Naive thymus-derived CD8-positive, alpha-beta T cell (primary cell): ENCODE measurements at places on chromosomes 7 and 10. TPM values are rescaled to one million over a fixed set of nuclear protein-coding genes. Genes with fewer than 3 reads are reported as not detected.

Gene ANKRD61
- 0.36 TPM for polyA plus RNA-seq

Gene SPDYE18
- polyA plus RNA-seq: not detected

Gene CPVL
- 1.1 TPM for polyA plus RNA-seq

Gene CNNM1
- polyA plus RNA-seq: 0.13 TPM

Gene AKR1C2
- polyA plus RNA-seq: not detected

Gene OR2A7
- polyA plus RNA-seq: 0.74 TPM

Gene RAMP3
- not detected for polyA plus RNA-seq

Gene SCIN
- polyA plus RNA-seq: not detected

Gene LRIT1
- not detected for polyA plus RNA-seq

Gene BAIAP2L1
- polyA plus RNA-seq: 0.85 TPM

Gene POM121L12
- not detected for polyA plus RNA-seq

Gene PTF1A
- polyA plus RNA-seq: not detected

Gene TMEM130
- not detected for polyA plus RNA-seq

Gene CDHR1
- 0.24 TPM for polyA plus RNA-seq

Gene SLC13A1
- polyA plus RNA-seq: not detected

Gene CREM
- 20.4 TPM for polyA plus RNA-seq

Gene KCNIP2
- not detected for polyA plus RNA-seq

Gene ENKUR
- not detected for polyA plus RNA-seq

Gene FANK1
- polyA plus RNA-seq: not detected

Gene PDE6C
- polyA plus RNA-seq: not detected

Gene ADCYAP1R1
- polyA plus RNA-seq: not detected

Gene RASA4B
- polyA plus RNA-seq: 7.8 TPM

Gene ITGA8
- polyA plus RNA-seq: not detected

Gene NPTX2
- not detected for polyA plus RNA-seq

Gene SFMBT2
- polyA plus RNA-seq: 2.2 TPM

Gene LAMB4
- not detected for polyA plus RNA-seq

Gene COL1A2
- not detected for polyA plus RNA-seq

Gene ADRA2A
- not detected for polyA plus RNA-seq

Gene HABP2
- not detected for polyA plus RNA-seq

Gene LLCFC1
- not detected for polyA plus RNA-seq

Gene GLI3
- not detected for polyA plus RNA-seq

Gene RBP4
- polyA plus RNA-seq: not detected

Gene GPR141
- polyA plus RNA-seq: not detected

Gene DDC
- not detected for polyA plus RNA-seq

Gene TRPV5
- polyA plus RNA-seq: not detected

Gene CALHM1
- polyA plus RNA-seq: not detected

Gene FAM131B
- 0.44 TPM for polyA plus RNA-seq

Gene LGI1
- polyA plus RNA-seq: not detected

Gene CHRM2
- polyA plus RNA-seq: not detected

Gene ANKRD7
- 0.90 TPM for polyA plus RNA-seq

Gene OR2A42
- not detected for polyA plus RNA-seq

Gene ITPRIP
- polyA plus RNA-seq: 15.6 TPM

Gene ZNF107
- polyA plus RNA-seq: 12.8 TPM

Gene TWNK
- polyA plus RNA-seq: 5.3 TPM
